ENCODE measurements at places on chromosomes 6 and 20.

DNA sequence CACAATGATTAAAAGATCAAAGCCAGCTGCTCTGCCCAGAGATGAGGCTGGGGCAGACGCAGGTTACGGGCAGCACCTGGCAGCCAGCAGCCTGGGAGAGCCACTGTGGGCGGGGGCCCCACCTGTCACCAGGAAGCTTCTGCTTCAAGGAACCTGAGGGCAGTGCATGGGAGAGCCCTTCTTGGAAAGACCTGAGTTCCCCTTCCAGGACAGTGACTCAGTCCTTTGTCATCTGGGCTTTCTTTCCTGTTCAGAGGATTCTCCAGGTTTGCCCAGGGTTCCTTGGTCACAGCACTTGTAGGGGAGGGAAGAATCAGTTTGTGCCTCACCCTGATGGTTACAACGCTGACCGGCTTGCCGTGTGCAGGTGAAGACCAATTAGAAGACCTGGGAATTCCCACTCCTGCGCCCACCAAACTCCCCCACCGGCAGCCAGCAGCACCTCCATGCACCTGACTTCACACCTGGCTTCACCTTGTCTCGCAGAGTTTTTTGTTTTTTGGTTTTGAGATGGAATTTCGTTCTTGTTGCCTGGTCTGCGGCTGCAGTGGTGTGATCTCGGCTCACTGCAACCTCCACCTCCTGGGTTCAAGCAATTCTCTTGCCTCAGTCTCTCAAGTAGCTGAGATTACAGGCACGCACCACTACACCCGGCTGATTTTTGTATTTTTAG is 2.0 kb downstream of the ZBP1 start:
- no peak for DNase-seq

- peak; percentile 75 for DNase-seq
Observed at GRCh38 chr6:75285283-75285639, 669 bp upstream of the TMEM30A start.

- DNase-seq = peak; percentile 58
Observed at GRCh38 chr20:31861385-31862156, 8.8 kb downstream of the DUSP15 start.

DNA sequence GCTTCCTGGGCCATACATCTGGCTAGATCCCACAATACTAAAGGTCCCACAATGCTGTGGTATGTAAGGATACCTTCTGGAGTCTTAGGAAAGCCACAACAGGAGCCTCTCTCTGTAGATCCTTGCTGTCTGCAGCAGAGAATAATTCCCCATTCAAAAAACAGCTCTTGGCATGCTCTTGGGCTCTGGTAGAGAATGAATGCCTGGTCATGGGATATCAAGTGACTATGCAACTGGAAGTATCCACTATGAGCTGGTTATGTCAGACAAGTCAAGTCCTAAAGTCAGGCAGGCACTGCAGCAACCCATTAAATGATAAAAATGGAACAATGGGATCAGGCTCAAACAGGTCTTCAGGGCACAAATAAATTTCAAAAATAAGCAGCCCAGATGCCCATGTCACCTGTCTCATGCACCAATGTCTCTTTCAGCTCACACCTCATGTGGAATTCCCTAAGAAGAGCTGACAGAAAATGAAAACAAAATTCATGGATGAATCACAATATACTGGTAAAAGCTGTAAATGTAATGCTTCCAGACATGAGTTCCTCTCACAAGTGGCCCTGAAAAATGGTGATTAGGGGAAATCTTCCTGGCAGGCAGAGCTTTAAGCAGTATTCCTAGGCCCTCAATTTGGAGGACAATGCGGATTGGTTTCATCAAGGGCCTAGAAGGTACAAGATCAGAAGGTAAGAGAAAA is 4.3 kb downstream of the AK9 start:
- DNase-seq = no peak

DNA sequence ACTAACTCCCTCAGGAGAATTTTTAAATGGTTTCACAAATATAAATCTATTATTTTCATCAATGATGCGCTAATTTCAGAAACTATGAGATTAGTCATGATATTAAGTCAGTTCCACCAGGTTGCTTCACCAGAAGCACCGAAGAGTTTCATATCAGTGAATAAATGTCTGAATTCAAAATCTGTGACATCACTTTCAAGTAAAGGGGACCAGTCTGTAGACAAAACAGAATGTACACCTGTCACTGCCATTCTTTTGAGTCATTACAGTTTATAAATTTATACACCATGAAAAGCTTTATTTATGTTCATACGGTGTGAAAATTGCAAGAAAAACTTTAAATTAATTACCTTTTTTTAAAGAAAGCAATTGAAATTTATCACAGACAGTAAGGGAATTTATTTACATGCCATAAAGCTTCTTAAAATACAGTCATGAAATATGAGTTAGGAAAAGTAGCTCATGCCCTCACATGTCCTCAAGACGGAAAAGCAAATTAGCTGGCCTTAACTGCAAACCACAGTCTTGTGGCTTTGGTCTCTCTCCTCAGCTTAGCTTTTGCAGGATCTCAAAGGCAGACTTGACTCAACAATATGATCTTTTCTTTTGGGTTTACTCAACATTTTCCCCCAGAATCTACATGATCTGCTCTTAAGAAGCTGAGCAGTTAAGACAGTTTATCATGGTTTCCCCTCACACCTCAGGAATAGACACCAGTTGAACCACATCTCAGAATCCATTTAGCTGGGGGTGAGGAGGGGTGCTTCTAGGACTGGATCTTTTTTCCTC is 177.7 kb upstream of the MCHR2 start:
- DNase-seq = no peak

DNA sequence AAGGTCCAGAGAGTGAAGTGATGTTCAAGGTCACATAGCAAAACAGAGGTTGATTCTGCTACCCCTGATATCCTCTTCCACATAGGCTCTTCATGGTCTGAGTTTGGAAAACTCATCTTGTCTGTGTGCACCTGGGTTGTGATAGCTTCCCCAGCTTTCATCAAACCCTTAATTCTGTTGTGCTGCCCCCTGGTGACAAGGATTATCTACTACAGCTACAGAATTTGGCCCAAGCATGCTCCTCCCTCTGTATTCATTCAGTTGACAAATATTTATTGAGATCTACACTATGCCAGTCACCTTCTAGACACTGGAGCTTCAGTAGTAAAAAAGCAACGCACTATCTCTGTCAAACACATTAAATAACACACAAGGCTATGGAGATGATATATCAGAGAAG is 50.4 kb downstream of the SMPDL3A start:
- peak; percentile 88 for DNase-seq

- no peak for DNase-seq
Observed at GRCh38 chr6:91483415-91484105, 896.7 kb upstream of the MAP3K7 start.

- no peak for DNase-seq
Observed at GRCh38 chr6:56683882-56684281, 41.2 kb upstream of the DST start.

DNA sequence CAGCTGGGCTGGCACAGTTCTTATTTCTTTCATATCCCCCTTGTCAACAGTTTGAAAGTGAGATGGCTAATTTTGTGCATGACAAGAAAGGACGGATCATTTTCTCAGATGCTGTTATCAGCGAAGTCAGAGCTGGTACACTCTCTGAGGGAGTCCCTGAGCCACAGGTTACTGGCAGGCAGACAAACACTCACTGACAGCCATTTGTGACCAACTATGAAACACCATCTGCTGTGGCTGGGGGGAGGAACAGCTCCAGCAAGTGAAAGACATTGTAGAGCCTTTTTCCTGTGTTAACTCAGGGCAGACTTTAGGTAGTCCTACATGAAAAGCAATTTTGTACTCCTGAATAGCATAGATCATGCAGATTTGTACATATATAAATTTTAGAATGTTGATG is 22.2 kb downstream of the OLIG3 start:
- DNase-seq = no peak

DNA sequence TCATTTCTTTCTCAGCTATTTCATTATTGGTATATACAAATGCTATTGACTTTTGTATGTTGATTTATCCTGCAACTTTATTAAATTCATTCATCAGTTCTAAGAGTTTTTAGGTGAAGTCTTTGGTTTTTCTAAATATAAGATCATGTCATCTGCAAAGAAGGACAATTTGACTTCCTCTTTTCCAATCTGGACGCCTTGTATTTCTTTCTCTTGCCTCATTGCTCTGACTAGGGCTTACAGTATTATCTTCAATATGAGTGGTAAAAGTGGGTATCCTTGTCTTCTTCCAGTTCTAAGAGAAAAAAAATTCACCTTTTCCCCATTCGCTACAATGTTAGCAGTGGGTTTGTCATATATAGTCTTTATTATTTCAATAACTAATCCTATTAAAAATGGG is 38.0 kb downstream of the KIF16B start:
- no peak for DNase-seq

All from NCI-H2029 treated with DMSO at 0.1 percent for 48 hours (cell line).